Amniotic stem cell (primary cell): ENCODE measurements at places on chromosomes 7 and 10.

DNA sequence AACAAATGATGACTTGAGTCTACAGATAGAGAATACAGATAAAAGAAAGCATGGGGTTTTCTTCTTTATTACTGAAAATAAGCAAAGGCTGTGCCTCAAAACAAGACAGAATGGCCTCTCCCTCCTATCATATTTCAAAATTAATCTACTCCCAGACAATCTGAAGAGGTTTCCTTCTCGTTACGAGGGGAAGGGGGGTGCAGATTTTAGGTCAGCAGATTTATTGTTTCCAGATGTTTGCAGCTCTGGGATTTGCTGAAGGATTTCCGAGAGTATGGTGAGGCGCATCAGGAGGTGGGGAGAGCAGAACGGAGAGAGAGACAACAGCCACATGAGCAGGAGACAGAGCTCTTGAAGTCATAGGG, 89.8 kb downstream of the KIAA1549 start:
- DNase-seq = peak; percentile 33

GRCh38 chr10:96700374-96701099, 19.8 kb downstream of the PIK3AP1 start:
- no peak for DNase-seq

DNA sequence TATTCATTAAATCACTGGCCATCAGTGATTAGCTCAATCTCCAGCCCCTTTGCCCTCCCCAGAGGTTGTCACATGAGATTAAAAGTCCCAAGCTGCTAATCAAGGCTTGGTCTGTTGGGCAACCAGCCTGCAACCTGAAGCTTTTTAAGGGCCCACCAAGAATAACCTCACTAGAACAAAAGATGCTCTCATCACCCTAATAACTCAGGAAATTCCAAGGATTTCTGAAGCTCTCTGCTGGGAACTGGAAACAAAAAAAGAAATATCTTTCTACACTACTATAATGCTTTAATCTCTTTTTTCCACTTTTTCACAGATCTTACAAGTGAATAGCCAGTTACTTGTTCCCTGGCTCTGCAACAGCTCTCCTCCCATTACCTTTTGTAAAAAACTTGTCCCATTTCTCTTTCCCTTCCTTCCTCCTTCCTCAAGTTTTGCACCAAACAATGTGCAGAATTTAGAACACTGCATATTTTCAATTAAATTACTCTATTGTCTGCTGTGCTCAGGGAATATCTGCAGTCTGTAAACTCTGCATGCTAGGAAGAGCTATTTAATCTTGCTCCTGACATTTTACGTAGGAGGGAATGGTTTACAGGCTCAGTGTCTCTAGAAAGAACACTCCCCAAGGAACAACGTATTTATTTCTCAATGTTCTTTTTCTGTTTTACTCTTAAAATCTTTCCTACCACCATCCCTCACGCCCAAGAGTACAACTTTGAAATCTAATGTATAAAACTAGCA, 169.1 kb downstream of the IMMP2L start:
- DNase-seq = no peak

DNA sequence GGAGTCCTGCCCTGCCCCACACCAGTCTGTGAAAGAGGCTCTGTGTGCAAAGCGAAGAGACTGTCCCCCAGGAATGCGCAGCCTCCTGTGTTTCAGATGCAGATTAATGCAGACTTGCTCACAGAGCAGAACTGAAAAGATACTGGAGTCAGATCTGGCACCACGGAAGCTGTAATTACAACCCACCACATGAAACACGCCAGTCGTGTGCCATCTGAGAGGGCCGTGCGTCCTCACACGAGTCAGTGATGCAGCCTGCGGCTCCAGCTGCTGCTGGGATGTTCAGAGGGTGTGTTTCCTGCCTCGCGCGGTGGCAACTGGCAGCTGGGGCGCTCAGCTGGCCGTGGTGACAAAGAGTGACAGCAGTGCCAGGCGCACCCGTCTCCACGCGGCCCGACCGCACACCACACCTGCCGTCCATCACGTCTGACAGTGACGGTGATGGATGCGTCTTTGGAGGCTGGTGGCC, 50.0 kb downstream of the NKX6-2 start:
- DNase-seq = no peak

DNA sequence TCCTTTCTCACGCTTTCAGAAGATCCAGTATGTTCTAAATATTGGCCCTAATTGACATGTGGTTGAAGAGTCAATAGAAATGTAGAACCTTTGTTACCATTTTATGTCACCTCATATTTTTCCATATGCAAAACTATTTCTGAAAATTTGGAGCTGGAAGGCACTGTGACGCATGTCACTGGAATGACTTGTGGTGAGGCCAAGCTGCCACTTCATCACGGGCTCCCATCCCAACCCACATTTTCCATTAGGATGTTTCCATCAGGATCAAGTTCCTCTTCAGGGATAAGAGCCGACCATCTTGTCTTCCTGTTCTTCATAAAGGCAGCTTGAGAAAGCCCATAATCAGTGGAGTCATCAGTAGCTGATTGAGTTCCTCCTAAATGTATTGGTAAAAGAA, 1241.7 kb downstream of the GATA3 start:
- DNase-seq = no peak

DNA sequence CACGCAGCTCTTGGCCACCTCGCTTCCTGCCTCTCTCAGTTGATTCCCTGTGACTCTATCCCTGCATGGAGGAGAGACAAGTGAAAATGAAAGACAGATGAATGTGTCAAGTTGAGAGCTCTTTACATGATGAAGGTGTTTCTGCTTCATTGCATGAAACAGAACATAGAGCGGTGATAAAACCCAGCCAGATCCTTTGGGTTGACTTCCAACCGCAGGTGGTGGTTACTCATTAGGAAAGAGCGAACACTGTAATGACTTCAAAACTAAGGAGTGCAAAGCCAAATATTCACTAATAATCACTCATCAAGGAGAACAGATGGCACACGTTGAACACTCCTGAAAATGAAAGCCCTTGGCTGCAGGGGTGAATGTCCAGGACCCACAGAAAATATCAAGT, 31.8 kb upstream of the WDR11 start:
- DNase-seq = no peak

GRCh38 chr10:77393411-77393810, 244.2 kb downstream of the KCNMA1 start:
- no peak for DNase-seq

DNA sequence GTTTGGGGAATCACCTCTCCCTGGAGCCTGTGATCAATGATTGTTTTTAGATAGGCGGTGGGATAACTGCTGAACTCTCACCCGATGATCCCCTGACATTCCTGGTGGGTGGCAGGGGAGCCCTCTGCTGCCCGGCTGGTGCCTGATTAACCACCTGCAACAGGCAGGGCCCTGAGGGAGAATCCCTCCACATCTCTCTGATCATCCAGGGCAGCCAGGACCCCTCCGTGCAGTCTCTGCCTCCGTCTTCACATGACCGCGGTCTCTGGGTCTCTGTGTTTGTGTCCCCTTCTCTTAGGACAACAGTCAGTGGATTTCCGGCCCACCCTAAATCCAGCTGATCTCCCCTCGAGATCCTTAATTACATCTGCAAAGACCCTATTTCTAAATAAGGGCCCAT, 17.4 kb downstream of the CALML5 start:
- DNase-seq = no peak
